ENCODE measurements at places on chromosomes 3 and 15.

GRCh38 chr3:141410408-141410807 lies 42.1 kb downstream of the ZBTB38 start:
- DNase-seq, result no peak

DNA sequence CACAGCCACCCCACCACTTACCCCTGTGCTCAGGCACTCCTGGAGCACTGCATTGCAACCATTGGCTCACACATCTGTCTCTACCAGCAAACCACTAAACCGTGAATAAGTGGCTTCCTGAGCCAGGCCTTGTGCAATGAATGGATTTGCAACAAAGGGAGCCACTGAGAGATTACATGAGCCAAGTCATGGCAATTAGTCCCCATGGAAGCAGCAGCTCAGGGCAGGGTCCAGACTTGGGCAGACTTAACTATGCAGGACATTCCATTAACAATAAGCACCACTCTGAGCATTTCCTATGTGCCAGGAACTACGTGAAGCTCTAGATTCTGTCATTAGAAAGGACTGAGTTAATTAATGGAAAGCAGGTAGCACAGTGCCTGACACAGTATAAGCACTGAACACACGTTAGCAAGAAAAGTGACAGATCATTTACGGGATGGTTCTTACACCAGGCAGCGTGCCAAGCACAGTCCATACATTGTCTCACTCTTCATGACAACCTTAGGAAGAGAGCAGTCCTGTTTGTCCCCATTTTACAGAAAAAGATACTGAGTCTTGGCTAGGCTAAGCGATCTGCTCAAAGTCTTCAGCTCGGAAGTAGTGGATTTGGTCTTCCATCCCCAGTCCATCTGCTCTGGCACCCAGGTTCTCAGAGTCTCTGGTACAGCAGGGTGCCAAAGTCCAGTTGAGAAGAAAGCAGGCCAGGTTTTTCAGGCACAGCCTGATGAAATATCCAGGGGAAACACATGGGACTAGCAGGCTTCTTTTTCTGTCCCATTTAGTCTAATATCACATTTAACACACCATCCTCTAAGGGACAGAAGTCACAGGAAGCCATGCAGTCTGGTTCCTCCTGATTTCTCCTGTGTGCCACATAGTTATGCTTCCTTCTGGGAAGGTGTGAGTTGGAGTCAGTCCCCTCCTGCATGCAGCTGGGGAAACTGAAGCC lies 44.1 kb downstream of the LIPC start:
- no peak for DNase-seq

- DNase-seq, result no peak
Measured at GRCh38 chr3:64928683-64929082, 240.9 kb upstream of the ADAMTS9 start.

DNA sequence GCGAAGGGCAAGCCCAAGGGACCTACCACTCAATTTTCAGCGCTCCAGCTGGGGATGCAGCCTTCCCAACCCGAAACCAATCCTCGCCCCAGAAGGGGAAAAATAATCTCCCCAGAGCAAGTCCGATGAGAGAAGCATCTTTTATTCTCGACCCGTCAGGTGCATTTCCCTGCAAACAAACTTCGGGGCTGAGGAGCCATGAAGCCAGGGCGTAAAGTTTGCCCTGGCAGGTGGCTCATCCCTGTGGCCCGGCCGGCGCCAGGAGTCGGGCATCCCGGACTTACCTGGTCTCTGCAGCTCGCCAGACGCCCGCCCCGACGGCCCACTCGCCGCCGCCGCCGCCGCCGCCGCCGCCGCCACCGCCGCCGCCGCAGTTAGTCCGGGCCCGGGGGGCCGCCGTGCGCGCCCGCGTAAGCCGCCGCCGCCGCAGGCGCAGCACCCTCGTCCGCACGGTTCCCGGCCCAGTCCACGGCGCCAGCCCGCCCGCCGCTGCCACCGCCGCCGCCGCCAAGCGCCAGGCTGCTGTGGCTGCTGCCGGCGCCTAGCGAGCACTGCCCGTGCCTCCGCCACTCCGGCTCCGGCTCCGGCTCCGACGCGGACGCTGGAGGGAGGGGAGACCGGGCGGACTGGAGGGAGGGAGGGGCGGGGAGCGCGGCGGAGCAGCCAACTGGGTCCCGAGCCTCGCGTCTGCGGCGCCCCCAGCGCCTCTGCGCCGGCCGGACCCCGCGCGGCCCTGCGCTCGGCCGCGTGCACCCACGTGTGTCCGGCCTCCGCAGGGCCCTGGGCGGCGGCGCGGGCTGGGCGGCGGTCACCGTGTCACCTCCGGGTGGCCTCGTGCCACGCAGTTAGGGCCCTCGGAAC lies at the start of gene CNTN3:
Gene CNTN3 (minus strand): TSS at position 553 of the 861 bp plus-strand sequence. CDS start 93,547 bp downstream, outside the sequence.
- no peak for DNase-seq

- DNase-seq, result no peak
Measured at GRCh38 chr3:6526321-6526720, 334.6 kb upstream of the GRM7 start.

DNA sequence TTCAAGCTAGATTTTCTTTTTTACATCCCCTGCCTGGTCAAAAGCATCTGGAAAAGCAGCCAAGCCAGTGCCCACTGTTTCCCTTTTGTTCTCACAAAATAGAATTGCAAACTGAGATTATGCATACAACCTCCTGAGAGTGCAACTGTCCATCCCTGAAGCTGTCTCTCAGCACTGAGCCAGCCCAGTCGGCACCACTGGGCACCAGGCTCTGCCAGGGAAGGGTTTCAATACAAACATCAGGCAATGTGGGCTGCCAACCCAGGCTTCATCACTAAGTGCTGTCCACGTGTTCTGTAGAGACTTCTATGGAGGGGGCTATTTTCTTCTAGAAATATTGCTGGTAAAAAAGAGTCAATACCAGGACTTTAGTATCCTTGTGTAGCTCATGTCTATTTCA lies 356.3 kb upstream of the TBL1XR1 start:
- no peak for DNase-seq

DNA sequence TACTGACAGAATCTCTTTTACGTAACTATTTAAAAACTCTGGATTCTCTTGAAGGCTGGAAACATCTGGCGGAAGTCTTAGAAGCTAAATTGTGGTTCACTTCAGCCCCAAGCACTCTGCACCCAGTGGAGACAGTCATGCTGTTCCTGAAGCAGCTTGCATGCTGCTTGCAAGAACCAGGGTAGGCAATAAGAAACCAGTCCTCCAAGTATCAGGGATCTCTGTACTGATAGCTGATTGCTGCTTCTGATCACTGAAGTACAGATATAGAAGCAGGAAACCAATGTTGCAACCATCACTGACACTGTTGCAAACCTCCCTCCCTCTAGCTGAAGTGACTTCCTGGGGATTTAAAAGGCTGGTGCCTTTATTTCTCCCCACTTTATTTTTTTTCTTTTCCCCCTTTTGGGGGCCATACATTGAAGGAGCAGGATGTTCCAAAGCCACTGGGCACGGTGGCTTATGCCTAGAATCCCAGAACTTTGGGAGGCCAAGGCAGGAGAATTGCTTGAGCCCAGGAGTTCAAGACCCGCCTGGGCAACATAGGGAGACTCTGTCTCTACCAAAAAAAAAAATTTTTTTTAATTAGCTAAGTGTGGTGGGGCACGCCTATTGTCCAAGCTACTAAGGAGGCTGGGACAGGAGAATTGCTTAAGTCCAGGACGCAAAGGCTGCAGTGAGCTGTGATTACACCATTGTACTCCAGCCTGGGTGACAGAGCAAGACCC lies 15.3 kb downstream of the SPCS1 start:
- peak; percentile 8 for DNase-seq

All from activated CD4-positive, alpha-beta T cell treated with anti-CD3 and anti-CD28 coated beads, Interleukin-2, amount 50 U/mL, for 1 hour (primary cell).